ENCODE measurements at places on chromosomes 2 and 18. TPM values are rescaled to one million over a fixed set of nuclear protein-coding genes. Genes with fewer than 3 reads are reported as not detected.

GRCh38 chr2:46821600-46821999 lies 94.0 kb downstream of the MCFD2 start:
- no peak for DNase-seq

DNA sequence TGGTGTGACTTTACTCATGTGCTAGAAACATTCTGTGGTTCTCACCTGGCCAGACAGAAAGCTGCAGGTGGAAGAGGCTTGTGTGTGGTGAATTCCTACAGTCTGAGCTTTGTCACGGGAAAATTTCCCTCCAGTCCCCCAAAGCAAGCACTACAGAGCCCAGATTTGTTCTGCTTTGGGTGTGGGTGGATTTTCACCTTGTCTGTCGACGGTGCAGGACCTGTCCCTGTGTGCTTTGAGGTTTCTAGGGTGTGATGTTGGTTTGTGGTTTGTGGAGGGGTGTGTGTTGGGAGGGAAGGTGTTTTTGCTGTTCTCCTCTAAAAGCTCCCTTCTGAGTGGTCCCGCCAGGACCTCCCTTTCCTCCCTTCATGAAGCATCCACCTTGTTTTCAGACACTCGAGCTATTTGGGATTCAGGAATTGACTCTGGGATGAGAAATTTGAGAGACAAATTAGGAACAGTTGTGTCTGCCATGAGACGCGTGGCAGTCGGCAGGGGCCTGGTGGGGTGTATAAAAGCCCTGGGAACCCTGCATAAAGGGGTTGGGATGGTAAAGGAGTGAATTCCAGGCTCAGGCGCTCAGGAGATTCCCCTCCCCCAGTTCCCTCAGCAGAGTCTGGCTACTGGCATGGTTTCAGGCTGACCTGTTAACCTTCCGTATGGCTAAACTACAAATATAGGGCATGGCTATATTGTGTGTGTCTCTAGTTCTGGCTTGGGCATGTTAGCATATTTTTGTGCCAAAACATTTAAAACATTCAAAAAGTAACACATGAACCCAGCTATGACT lies 65.5 kb downstream of the DGKD start:
- no peak for DNase-seq

The SLC30A3 gene
- total RNA-seq = not detected

The IL36A gene
- total RNA-seq = not detected

The ARL5A gene
- 49.6 TPM for total RNA-seq

The ZDBF2 gene
- total RNA-seq = 23.4 TPM

The LYG2 gene
- total RNA-seq = not detected

DNA sequence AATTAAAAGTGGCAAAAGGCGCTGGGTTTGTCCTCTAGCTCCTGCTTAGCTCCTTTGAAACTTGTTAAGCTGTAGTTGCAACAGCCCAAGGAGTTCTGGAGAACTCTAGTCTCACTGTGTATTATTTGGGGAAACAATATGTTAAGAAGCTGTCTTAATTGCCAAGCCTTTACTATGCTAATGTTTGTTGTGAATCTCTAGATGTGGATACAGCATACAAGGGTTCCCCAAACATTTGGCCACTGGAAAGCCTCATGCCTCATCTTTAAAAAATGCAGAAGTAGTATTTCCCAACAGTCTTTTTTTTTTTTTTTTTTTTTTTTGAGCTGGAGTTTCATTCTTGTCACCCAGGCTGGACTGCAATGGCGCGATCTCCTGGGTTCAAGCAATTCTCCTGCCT lies 236.7 kb downstream of the PRKCE start:
- peak; percentile 25 for DNase-seq

The BMP10 gene
- not detected for total RNA-seq

DNA sequence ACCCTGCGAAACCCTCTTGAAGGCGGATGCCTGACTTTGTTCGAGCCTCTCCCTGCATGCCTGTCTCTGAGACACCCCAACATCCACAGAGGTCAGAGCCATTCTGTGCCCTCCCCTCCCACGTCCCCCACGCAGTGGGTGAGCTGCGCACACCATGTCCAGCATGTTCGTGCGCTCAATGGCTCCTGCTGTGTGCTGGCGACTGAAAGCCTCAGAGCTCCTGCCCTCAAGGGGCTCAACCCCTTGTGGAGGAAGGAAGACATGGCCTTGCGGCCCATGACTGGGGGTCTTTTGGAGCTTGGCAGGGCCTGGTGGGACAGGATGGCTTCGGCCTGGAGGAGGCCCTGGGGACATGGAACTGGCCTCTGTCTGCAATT lies 45.7 kb downstream of the ANKMY1 start:
- DNase-seq = no peak

- no peak for DNase-seq
Observed at GRCh38 chr2:16855183-16855582, 189.5 kb upstream of the CYRIA start.

DNA sequence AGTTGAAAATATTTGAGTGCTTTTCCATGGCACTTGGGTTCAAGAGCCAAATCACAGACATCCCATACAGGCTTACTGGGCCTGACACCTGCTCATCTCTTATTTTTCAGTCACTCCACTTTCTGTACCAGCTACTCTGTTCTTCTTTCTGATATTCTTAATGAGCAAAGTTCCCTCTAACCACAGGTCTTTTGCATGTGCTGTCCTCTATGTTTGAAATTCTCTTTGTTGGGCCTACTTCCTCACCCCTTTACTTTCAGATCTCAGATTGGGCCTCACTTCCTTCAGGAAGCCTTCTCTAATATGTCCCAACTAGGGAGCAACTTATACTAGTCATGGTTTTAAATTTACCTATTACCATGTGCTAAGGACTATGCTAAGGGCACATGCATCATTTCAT lies 81.8 kb upstream of the RBMS1 start:
- no peak for DNase-seq

DNA sequence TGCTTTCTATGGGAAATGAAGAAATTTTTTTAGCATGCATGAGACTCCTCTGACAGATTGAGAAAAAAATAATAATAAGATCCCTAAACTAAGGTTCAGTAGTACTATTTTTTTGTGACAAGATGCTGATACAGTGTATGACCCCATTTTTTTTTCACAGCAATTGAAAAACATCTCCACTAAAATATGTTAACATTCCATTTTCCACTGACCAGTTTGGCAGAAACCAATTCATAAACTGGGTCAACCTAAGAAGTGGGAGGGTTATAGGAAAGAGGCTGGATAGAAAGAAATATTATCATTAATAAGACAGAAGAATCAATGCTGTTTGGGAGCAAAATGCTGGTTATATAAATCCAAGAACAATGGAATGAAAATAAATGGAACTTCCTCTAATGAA lies 182.7 kb downstream of the ANTXR1 start:
- no peak for DNase-seq

DNA sequence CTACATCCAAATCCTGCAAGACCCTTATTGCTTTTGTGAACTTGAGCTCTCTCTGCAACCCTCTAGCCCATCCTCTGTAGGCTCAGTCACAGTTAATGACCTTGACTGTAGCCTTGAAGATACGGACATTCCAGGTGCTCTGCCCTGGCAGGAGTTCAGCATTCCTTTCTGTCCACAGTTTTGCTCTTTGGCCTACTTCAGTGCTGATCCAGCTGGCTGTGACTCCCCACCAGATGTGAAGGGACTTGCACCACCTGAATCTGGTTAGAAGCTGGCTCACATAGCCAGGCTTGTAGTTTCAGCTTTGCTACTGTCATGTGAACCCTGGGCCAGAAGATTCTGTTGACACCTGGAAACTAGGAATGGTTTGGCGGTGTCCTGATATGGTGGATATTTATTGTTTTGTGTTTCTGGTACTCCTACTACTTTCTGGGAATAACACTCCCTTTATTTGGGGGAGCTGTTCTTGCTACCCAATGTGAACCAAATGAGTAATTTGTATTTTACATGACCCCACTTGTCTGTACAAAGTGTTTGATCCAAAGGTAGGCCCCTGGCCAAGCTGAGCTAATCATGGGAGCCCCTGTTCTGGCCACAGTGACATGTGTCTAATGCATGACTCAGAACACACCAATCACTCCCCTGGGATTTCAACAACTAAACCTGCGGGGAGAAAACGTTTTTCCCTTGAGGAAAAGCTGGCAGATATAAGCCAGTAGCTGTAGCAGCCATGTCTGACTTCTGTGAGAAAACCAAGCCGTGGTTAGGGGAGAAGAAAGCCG lies 73.4 kb downstream of the CDCA7 start:
- peak; percentile 24 for DNase-seq

DNA sequence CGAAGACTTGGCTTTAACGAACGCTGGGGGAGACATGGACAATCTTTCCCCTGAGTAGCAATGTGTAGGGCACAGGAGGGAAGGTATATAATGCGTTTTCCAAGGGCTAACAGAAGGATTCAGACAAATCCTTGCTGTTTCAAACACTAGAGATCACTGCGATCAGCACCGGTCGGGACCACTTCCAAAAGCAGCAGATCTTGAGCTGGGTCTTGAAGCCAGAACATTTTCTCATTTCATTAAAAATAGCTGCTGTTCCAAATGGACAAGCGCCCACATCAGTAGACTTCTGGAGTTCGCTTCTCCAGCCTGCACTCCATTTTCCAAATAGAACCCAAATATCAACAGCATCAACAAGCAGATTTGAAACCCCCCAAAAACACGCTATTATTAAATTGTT lies 65.1 kb upstream of the MAPRE2 start:
- DNase-seq = no peak

The TOGARAM2 gene
- total RNA-seq = 1.0 TPM

DNA sequence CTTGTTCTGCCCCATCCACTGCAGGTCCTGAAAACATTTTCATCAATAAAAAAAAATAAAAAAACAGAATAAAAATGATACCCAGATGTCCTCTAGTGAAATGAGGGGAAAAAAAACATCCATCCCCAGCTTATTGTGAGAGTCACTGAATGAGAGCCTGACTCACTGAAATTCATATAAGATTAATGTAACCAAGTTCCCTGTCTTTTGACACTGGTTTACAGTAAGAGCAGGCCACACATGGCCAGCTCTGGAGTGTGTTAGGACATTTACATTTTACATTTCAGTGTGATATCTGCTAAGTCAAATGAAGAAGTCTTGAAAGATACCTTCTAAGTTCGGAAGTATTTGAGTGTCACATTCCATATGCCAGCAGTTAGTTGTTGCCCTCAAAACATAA lies 21.1 kb upstream of the IL18R1 start:
- DNase-seq = no peak

DNA sequence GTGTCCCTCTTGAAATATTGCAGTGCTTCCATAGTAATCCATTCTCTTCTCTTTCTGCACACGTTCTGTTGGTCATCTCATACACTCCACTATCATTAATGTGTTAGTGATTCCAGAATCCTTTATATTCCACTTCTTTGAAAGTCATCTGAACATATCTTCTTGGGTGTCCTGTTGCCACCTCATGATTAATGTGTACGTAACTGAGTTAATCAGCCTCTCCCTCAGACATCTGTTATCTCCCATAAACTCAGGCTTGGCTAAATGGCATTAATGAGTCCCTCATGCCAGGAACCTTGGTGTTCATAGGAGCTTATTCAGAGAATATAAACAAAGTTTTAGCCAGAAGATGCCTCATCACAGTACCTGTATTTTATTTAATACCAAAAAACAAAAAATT lies 126.4 kb downstream of the NCOA1 start:
- peak; percentile 33 for DNase-seq

DNA sequence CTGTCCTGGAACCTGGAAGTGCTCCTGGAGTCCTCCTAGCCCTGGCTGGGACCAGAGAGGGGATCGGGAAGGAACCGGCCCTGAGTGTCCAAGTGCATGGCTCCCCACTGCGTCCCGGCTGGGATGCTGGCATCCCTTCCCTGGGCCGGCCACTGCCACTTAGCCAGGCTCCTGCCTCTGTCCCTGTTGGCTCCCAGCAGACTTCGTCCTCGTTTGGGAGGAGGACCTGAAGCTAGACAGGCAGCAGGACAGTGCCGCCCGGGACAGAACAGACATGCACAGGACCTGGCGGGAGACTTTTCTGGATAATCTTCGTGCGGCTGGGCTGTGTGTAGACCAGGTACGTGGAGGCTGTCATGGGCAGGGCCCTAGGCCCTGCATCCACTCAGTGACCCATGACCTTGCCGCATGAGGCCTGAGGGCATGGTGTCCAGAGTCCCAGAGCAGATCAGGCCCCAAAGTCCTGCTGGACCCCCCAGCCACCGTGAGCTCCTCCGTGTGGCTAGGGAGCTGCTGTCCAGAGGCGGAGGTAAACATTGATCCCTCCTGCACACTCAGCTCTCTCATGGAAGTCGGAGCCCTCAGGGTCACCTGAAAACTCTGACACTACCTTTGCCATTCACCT lies 7.1 kb downstream of the ANO7 start:
- DNase-seq = no peak

DNA sequence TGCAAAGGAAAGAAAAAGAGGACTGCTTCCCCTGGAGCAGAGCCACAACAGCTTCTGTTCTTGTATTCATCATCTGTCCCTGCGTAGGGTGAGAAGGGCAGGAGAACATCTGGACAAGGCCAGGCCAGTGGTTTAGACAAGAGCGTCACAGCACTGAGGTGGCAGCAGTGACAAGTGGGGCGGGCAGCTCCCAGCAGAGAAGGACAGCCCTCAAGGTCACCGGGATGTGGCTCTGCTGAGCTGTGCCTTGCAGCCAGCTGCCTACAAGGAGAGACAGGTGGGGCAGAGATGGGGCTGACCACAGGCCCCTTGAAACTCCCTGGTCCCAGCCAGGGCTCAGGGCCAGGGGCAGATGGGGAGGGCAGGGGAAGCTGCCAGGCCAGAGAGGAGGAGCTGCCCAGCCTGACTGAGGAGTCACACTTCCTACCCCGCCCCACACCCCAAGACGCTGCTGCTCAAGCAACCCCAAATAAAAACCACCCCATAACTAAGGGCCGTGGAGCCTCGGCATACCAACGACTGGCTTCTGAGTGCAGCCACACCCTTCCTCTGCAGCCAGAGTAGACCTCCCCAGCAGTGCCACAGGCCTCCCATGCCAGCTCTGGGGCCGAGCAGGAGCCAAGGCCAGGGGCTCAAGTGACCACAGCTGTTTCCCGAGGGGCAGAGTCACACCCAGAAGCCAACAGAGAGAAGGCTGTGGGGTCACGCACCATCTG lies 5.4 kb downstream of the RAB11FIP5 start:
- peak; percentile 98 for DNase-seq

DNA sequence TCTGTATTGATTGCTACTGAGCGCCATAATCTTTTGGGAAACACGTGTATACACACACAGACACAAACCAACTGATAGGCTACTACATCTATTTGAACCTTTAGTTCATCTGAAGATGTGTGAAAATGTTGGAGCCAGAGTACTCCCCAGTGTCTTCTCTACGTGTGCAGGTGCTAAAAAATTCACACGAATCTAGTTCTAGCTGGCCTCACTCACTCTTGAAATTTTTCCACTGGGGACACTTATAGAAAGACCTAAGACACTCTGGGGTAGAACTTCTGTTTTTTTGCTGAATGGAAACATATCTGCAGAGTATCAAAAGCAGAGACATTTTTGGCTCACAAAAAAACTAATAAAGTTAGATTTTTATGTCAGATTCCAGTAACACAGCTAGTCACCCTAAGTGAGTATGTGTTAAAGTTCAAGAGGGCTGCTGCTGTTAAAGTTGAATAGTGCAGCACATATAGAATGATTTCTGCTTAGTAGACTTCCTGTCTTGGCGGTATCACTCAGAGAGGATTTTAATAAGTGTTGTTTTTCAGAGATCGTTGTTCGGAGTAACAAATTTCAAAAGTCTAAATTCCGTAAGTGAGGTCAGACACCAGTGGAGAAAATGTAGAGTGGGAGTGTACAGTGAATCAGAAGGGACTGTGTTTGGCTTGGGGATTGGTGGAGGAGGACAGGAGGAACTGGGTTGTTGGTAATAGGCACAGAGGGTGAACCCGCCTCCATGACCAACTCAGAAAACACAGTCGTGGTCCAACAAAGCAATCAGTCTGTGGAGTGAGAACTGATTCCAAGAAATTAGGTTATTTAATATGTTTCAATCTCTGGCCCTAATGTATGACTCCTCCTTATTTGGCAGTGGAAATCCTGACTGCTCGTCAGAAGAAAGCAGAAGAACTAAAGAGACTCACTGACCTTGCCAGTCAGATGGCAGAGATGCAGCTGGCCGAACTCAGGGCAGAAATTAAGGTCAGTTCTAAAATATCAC lies 43.1 kb downstream of the KCTD18 start:
- no peak for DNase-seq
